T-helper 2 cell (primary cell): ENCODE measurements at places on chromosomes 2 and 18.

DNA sequence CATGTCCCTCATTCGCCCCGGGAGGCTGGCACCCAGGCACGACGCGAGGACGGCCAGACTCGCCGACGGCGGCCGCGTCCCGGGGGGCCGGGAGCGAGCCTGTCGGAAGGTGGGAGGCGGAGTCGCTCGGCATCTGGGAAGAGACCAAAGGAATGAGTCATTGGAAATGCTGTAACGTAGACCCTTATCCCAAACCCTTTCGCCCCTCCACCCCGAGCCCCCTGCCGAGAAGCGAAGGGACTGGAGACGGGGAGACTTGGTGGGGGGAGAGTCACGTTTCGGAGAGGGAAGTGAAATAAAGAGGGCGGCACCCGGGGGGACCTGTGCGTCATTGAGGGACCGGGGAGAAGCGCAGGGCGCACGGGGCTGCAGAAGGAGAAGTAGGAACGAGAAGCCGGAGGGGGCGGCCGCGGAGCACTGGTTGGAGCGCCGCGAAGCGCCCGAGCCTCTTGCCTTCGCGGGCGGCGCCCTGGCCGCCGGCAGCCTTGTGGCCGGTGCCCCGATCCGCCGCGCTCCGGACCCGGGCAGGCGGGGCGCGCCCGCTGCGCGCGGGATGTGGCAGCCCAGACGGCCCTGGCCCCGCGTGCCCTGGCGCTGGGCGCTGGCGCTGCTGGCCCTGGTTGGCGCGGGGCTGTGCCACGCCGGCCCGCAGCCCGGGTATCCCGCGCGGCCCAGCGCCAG, at the start of gene EMILIN2:
EMILIN2 (plus strand) TSS at position 371 of the 681 bp plus-strand sequence; CDS start at position 554, 183 bp downstream.
- DNase-seq = peak; percentile 8

GRCh38 chr2:99481941-99482340, 7.9 kb downstream of the REV1 start:
- DNase-seq = no peak

DNA sequence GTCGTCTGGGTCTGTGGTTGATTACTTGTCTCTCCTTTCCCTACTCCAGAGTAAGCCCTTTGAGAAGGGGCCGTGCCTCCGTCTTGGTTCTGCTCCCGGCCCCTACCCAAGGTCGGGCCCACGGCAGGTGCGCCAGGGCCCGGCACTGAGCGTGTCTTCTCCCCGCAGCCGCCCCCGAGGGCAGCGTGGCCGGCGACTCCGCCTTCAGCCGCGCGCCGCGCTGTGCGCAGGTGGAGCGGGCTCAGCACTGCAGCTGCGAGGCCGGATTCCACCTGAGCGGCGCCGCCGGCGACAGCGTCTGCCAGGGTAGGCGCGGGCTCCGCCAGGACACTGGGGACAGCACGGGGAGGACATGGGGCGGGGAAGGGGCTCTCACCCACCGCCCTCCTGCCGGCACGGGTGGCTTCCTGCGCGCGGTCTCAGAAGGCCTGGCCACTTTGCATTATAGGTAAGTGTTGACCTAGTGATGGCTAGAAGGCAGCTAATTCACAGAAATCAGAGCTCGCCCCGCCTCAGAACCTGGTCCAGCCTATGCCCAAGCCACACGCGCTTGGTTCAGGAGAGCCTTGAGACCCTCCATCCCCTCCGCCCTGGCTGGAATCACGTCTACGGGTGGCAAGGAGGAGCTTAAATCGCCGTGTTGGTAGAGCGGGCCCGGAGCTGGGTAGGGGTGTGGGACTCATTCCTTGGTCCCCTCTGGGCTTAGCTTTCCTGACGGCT, 43.5 kb downstream of the FBLN7 start:
- peak; percentile 75 for DNase-seq

- DNase-seq = no peak
Observed at GRCh38 chr2:55013936-55014335, 36.3 kb downstream of the RTN4 start.

DNA sequence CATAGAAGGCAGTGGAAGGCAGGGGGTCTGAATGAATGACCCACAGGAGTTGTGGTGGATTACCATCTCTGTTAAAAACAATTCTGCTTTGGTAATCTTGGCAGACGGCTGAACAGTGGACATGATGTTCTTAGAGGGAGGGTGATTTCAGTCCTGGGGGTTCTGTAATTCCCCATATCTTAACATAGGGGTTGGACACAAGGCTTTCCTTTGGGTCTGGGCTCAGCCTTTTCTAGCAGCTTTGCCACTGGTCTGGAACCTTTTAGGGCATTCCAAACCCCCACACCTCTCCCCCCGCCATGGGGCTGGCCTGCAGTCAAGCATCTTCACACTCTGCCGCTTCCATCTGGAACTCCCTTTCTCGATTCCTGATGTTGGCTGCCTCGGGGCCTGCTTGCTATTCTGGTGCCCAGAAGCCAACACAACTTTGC, 50.3 kb downstream of the RPL37A start:
- DNase-seq = no peak

DNA sequence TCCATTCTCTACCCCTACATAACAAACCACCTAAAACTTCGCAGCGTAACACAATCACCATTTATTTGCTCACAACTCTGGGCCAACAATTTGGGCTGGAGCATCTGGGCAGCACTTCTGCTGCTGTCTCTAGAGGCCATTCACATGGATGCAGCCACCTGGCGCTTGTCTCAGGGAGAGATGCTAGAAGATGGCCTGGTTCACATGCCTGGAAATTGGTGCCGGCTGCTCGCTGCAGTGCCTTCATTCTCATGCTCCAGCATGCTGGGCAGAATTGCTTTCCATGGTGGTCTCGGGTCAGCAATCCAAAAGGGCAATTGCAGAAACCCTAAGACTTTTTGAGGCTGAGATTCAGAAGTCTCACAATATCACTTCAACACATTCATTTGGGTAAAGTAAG, 157.4 kb downstream of the SUCLG1 start:
- DNase-seq = no peak

DNA sequence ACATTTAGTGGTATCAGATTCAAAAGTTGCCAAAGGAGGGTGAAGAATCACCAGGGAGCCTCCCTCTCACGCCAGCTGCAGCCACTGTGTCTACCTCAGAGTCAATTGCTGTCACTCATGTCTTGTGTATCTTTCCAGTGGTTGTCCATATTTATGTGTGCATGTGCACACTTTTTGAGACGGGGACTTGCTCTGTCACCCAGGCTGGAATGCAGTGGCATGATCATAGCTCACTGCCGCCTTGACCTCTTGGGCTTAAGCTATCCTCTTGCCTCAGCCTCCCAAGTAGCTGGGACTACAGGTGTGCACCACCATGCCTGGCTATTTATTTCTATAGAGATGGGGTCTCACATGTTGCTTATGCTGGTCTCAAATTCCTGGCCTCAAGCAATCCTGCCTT, 4.0 kb downstream of the MOCOS start:
- no peak for DNase-seq

GRCh38 chr2:36753706-36754221, 57.3 kb downstream of the VIT start:
- no peak for DNase-seq
